ENCODE measurements at places on chromosomes 1 and 21.

DNA sequence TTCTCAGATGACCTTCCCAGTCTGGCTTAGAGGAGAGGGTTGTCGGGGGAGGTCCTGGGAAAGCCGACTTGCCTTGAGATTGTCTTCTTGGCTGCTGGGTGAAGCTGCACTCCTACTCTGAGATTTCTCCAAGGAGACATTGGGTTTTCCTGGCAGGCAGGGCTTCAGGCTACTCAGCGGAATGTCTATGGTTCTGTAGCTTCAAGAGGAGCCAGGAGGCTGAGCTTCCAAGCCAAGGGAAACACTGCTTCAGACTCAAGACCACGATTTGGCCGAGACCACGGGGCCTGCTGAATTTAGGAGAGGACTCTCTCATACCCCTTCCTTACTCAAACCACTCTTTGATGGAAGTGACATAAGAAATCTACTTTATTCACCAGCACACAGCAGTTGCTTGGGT, 67.8 kb downstream of the NTMT2 start:
- DNase-seq: no peak

DNA sequence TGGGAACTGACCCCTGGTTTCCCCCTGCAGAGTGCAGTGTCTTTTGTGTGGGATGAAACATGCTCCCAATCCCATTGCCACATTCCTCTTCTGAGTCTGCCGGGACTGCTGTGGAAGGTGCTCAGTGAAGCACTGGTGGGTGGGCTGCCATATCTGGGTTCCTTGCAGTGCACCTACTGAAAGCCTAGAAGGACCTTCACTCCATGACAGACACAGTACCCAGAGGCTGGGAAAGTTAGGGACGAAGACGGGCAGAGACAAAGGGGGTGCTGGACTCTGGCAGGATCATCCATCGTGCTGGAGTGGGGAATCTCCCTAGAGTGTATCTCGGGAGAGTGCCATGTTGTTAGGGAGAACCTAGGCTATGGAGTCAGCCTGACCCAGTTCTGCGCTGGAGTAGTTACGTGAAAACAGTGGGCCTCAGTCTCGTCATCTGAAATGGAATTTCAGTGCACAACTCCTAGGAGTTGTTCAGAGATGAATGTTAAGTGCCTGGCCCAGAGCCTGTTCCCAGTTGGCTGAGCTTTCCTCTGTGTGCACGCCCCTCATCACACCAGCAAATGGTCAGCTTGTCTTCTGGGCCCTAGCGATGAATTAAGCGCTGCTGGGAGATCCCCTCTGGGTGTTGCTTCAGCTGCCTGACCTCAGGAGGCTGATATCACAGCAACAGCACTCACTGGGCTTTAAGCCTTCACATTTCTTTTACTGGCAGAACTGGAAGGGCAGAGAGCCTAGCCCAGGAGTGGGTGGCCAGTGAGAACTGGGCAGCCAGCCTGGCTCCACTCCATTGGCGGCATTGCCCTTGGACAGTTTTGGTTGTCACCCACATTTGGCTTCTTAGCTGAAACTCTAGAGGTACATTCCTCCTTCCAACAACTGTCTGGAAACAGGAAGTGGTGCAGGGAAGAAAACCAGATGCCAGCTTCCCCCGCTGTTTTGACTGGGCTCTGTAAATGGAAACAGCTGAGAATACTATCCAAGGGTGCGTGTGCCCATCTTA, 479.8 kb upstream of the VAMP3 start:
- no peak for DNase-seq

GRCh38 chr1:182101415-182102042, 40.0 kb upstream of the ZNF648 start:
- DNase-seq: no peak

GRCh38 chr1:229253151-229253974, 17.5 kb upstream of the RAB4A start:
- no peak for DNase-seq

- DNase-seq: no peak
Measured at GRCh38 chr21:34113842-34114241, 40.5 kb downstream of the MRPS6 start.

DNA sequence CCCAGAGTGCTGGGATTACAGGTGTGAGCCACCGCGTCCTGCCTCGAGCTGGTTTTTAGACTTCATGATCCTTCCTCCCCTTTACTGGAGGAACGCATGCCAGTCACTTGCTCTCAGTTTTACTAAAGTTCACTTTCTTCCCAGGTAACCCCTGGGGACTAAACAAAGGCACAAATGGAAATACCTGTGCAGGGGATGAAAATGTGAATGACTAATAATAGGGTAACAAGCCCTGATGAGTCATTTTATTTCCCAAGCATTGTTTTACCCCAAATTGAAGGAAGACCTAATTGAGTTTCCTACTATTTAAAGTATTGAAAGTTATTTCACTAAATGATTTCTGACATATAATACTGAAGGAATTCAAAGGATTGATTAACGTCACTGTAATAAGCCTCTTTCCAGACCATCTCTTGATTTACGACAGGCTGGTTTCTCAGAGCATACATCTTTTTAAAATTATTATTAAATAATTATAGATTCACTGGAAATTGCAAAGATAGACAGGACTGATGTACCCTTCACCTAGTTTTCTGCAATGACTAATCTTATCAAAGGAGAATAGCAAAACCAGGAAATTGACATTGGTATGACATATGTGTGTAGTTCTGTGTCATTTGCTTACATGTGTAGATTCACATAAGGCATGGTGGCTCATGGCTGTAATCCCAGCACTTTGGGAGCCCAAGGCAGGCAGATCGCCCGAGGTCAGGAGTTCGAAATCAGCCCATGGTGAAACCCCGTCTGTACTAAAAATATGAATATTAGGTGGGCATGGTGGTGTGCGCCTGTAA, 53.2 kb upstream of the SOD1 start:
- DNase-seq: no peak

DNA sequence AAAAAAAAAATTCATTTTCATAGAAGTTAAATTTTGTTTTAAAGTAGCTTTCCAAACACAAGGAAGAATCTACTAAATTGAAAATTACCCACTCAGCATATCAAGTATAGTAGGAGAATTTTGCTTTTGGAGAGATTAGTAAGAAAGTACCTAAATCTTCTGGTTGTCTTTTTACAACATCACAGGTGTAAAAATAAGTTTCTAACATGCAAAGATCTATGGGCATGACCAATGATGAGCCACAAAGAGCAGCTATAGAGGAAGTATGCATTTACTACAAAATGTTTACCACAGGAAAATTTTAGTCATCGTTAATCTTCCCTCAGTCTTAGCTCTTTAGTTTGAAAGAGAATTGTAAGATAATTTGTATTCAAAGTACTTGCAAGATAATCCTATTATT, 28.1 kb downstream of the ANGPTL3 start:
- no peak for DNase-seq

GRCh38 chr1:206824331-206824730, 41.1 kb upstream of the IL20 start:
- no peak for DNase-seq

DNA sequence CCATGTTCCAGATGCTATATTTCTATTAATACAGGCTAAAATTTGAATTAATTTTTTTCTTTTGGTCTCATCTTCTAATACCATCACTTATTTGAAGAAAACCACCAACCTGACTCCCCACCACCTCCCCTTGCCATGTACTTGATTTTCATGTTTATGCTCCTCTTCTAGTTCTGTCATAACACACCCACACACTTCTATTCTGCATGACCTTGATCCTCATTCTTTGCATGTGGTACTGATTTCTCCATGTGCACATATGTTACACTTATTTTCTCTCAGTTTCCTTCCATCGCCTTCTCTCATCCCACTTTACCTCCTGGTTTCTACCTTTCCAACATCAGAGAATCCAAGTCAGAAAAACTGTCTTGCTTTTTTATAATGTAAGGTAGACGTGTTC, 78.9 kb upstream of the ARID1A start:
- DNase-seq: no peak

DNA sequence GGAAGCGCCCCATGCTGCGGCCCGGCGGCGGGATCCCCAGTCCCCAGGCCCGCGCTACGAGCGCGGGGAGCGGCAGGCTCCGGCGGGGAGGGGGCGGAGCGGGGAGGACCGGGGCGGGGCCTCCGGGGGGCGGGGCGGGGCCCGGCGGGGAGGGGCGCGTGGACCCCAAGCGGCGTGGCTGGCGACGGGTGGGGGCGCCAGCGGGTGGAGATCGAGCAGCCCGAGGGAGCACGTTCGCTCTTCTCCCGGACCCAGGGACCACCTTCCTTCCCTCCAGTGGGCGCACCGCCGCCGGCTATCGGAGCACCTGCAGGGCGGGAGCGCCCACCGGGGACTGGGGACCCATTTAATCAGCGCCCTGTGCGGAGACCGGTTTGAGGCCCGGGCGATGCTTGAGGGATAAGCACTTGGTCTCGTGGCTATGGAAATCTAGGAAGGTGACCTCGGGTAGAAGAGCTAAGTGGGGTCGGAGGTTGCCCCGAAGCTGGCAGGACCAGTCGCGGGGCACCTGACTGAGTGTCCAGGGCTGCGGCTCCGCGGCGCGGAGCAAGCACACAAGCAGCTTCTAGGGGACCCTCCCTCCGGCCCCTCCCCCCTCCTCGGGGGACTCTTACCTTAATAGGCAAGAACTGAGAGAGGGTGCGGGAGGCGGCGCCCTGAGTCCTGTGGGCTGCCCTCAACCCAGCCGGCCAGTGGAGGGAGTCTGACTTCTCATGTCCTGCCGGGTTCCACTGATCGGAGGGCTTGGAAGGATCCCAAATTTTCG, at the start of gene TSPAN2:
TSS of gene TSPAN2 (minus strand) at position 84 of the 766 bp plus-strand sequence. CDS start at position 13, 71 bp downstream.
- peak; percentile 20 for DNase-seq

- DNase-seq: no peak
Measured at GRCh38 chr1:209589863-209590262, 6.3 kb downstream of the CAMK1G start.

GRCh38 chr1:67646145-67647035, 38.6 kb upstream of the GADD45A start:
- DNase-seq: no peak

DNA sequence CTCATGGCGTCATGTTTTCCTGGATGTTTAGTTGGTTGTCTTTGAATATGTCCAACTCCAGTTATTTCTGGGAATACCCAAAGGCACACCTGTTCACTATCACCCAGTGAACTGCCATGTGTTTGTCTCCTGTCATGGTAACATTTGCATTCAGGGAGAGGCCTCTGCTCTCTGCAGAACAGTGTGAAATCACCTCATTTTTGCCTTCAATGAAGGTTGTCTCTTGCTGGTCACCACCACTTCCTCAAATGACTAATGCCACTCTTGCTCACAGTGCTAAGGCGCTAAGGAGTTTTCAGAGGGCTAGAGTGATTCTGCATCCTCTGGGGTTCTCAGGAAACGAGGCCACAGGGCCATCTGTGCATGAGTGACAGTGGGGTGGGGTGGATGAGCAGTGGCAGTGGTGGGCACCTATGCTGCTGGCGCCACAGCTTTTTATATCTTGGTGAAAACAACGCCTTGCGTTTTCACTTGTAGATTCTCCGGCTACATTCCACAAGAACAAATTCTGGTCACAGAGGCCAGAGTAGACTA, 60.0 kb upstream of the ATP5PO start:
- peak; percentile 52 for DNase-seq

All from activated T-cell treated with anti-CD3 and anti-CD28 coated beads for 24 hours (primary cell).